Activated gamma-delta T cell treated with Interleukin-2 at 50 U/mL for 16 hours (primary cell): ENCODE measurements at places on chromosomes 2 and 18.

DNA sequence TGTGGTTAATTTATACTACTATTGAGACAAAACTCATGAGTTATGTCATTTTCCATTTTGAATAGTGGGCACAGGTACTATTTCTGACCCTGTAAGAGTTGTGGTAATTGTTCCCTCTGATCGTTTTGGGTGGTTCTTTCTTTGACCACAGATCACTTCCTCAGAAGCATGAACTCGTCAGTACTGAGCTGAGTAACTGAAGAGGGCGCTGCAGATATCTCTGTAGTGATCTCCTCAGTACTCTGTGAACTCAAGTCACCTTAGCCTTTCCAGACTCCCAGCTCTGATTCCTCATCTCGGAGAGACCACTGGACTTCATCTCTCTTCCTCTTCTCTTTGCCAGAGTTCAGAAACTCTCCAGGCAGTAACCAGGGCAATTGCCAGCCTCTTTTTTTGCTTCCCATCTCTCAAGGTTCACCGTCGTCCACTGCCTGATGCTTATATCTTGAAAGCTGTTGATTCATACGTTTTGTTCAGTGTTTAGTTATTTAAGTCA, 9.4 kb upstream of the IL1RL1 start:
- peak; percentile 43 for DNase-seq

GRCh38 chr2:136389809-136390208, 271.9 kb upstream of the CXCR4 start:
- DNase-seq = no peak

DNA sequence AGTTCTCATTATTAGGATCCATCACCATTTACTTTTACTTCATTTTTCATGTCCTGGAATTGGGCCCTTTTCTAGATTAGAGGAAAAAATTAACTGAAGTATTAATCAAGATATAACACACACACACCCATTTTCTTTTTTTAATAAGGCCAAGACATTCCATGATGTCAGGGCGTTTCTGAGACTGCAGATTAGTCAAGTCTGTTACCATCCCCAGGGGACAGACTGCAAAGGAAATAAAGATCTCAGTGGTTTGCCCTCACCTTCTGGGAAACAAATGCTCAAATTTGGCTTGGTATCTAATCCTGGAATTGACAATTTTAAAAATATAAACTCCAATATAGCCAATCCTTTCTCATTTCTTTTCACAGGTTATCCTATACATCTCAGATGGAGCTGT, 27.4 kb downstream of the RMP24 start:
- DNase-seq = no peak

DNA sequence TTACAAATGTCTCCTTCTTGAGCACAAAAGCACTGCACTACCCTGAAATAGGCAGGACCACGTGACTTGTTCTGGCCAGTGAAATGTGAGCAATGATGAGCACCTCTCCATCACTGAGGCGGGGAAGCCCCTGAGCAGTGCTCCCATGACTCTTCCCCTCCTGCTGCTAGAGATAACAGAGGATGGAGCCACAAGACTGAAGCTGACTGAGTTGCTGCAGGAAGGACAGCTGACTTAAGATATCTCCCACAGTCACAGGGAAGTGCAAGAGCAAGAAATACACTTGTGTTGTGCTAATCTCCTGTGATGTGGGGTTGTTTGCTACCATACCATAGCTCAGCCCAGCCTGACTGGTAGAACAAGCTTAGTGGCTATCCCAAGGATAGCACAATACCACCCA, 38.7 kb downstream of the STK39 start:
- DNase-seq = no peak

- no peak for DNase-seq
Measured at GRCh38 chr2:228352048-228352447, 170.6 kb upstream of the SPHKAP start.

DNA sequence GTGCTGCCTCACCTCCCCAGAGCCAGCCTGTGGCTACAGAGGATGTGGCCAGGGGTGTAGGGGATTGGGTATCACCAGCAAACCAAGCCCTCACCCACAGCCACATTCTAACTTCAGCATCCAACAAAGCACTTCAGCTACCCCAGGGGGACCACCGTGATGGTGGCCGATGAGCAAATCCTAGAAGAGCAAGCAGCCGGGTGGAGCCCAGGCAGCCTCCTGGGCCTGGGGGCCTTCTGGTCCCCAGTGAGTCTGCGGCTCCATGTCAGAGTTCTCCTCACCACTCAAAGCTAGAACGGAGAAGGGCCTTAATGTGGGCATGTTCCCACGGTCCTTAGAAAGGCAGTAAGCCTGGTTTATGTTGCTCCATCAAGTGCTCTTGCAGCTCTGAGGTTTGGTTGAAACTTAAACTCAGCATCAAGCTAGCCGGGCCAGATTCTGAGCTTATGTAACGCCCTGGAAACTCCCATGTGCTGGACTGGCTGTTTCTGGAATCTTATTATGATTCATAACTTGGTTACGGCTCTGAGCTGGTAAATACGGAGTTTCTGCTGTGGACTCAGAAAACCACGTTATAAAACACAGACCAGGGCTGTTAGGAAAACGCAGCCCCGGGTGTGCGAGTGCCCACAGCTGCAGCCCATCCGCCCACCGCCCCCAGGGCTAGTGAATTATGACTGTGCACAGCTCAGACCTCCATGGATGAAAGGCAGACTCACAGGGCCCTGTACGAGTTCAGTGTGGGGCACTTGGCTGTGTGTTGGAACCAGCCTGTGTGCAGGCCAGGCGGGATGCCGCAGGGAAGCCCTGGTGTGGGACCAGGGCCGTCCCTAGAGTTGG, 99.8 kb downstream of the SEPTIN10 start:
- no peak for DNase-seq

- no peak for DNase-seq
Measured at GRCh38 chr2:221943076-221943810, 355.6 kb downstream of the PAX3 start.

DNA sequence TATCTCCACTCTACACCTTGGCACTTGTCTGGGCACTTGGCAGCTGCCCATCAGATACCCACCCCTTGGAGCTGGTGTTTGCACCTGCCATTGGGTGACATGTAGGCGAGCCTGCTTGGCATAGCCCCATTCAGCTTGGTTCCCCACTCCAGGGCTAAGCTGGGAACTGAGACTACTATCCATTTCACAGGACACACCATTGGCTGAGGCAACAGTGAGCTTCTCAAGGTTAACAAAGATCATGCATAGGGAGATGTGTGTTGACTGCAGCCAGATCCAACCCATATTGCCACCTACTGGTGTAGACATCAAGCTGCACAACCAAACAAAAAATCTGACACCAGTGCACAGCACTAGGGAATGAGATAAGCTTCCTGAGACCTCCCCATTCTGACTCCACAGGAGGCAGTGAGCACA, 1389.8 kb upstream of the TMEFF2 start:
- DNase-seq = no peak

- no peak for DNase-seq
Measured at GRCh38 chr2:127646487-127647241, 711 bp downstream of the GPR17 start.

DNA sequence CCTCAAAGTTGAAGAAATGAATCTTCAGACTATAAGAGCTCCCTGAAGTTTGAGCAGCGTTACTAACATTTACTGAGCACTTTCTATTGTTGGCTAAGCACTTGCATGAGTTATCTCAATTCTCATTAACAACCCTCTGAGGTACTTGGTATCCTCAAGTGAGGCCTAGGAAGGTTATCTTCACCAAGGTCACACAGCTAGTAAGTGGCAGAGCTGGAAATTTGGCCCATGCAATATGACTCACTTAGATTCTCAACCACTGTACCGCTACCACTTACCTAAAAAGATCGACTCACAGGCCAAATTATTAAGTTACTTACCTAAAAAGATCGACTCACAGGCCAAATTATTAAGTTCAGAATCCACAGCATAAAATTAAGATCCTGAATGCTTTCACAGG, 8.7 kb upstream of the METAP1D start:
- DNase-seq = no peak

DNA sequence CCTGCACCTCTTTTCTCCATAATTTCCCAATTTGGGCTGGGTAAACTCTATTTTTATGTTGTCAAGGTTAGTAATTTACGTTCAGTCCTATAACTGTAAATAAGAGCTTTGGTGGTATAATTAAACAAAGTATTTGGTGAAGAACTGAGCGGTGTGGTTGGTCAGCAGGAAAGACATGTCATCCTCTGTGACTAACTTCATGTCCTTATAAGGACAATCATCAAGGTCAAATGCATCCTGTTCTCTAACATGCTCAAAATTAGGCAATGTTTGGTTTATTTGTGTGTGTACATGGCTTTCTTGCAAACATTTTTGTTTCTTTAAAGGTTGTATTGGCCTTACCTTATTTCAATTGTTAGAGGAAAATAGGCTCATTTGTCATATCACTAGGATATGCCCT, 121.5 kb upstream of the NABP1 start:
- no peak for DNase-seq

DNA sequence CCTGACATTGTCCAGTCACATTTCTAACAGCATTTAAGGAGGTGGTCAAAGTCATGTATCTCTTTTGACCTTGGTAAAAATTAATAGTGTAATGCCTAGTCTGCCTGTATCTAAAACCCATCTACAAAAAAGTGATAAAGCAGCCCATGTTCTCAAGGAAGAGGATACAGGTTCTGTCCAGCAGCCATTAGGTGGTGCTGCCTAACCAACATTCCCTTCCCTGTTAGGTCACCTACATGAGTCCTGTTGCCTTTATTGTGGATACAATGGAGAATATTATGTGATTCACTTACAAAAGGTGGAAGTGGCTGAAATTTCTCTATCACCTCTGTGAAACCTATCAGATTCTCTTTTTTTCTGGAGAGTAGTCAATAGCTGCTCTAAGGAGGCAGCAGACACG, 52.5 kb downstream of the AQP4 start:
- DNase-seq = no peak

GRCh38 chr18:8468921-8469335, 140.3 kb upstream of the RAB12 start:
- DNase-seq = no peak

- DNase-seq = no peak
Measured at GRCh38 chr2:202278944-202279343, 13.4 kb downstream of the NOP58 start.

DNA sequence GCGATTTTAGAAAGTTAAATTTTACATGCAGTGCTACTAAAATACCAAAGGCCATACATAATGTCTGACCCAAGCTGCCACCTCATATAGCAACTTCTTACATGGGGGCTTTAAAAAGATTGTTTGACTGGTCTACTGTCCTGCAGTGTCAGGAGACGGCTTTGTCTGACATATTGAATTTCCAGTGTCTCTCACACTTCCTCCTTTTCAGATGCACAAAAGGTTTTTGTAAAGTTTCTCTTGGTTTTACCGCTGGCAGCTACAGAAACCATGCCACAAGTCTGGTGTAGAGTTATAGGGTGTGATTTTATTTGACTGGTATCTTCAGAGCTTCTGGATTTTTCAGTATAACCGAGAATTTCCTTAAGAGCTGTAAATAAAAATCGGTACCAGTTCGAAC, 1.1 kb upstream of the ASAP2 start:
- no peak for DNase-seq

DNA sequence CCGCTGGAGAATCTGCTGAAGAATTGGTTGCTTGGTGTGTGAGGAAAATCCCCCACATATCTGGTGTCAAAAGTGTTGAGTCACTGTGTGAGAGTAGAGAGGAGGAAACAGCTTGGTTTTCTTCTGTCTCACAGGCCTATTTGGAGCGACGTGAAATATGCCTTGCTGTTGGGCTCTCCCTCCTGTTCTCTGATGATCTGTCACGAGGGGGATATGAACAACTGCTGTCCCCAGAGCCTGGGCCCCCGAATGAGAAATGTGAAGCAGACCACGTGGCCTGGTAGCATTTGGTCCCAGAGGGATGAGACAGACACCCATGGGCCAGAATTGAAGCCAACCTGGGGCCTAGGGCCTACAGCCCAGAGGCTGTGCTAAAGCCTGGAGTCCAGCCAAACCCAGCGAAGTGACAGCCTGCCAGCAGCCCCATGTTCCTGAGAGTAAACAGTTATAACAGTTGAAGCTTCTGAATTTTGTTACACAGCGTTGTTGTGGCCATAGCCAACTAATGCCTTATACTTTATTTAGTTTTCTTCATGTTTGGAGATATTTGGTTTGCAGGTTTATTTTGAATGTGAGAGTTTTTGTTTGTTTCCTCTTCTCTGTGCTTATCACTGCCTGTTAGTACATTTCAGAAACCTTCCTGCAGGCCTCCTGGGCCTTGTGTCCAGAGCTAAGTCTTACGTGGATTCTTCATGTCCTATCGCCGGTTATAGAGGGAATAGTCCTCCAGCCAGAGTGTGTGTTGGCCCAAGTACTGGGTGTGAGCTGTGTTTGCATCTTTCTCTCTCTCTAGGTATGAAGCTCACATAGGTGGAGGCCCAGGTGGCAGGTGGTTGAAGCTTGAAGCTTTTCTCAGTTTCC, 18.7 kb upstream of the COLEC12 start:
- no peak for DNase-seq

GRCh38 chr2:213015387-213016165, 135.8 kb downstream of the IKZF2 start:
- no peak for DNase-seq

DNA sequence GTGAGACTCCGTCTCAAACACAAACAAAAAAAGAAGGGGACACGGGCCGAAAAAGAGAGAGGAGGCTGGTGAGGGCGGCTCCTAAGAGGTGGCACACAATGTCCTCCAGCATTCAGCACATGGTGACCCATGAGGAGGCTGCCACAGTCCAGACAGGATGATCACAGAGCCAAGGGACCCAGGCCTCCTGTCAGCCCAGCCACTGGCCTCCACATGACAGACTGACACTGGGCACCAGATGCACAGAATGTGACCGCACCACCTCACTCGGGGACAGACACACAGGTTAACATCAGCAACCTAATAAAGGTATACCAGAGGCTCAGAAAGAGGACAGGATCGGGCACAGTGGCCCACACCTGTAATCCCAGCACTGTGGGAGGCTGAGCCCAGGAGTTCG, 21.0 kb downstream of the PASK start:
- no peak for DNase-seq

- DNase-seq = peak; percentile 57
Measured at GRCh38 chr2:105926960-105927678, 182.4 kb downstream of the NCK2 start.

GRCh38 chr2:206915121-206915520, 24.2 kb upstream of the CPO start:
- DNase-seq = no peak

DNA sequence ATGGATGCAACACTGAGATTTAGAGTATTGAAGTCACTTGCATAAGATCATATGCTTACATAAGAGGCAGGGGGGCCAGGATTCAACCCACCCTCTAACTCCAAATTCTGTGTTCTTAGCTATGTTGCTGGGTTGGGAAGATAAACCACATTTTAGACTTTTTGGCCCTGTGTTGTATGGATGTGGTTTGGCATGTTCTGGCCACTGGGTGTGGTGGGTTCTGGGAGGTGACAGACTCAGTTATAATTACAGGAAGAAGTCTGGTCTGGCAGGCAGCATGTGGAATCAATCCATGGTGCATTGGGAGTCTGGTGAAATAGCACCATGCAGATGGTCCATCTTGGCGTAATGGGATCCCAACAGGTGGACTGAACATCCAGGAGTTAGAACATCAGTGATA, 138.9 kb downstream of the LTBP1 start:
- no peak for DNase-seq

DNA sequence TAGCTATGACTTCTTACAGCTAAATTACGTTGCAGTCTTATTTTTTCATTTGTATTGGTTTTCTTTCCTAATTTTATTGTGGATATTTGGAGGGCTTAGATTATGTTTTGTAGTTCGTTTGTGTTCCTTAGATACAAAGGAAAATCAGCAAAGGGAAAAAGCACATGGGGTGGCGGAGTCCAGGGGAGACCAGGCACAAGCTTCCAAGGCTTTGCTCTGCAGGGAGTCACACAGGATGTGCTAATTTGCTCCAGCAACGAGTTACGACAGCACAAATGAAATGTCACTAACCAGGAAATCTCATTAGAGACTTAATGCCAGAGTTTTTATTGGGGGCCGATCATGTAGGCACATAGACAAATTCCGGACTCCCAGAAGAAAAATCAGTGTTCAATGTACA, 60.5 kb upstream of the CABYR start:
- no peak for DNase-seq
